ENCODE measurements at places on chromosomes 16 and 17.

GRCh38 chr17:56890390-56890789 lies 23.5 kb downstream of the TRIM25 start:
- no peak for DNase-seq

DNA sequence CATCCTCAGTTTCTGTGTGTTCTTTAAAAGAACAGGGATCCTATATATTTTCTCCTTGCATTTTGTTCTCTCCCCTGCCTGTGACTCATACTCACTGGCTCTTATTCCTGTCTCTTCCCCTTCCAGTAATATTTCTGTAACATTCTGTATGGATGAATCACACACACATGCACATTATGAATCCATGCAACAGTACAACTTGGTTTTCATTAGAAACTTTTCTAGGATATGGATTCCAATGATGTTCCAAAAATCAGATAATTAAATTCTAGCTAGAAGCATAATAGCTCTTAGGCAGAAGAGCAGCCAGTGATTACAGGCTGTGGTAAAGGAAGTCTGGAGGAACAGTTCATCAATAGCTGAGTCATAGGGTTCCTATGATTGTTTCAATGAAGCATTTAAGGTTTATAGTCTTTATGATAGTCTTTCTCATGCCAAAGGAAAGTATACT lies 119.6 kb upstream of the PMFBP1 start:
- DNase-seq = no peak

- DNase-seq = no peak
Measured at GRCh38 chr17:69207151-69207550, 21.5 kb downstream of the ABCA10 start.

- DNase-seq = no peak
Measured at GRCh38 chr17:41658846-41659245, 29.8 kb upstream of the EIF1 start.

- DNase-seq = peak; percentile 18
Measured at GRCh38 chr16:20906341-20907255, 6.0 kb downstream of the LYRM1 start.

DNA sequence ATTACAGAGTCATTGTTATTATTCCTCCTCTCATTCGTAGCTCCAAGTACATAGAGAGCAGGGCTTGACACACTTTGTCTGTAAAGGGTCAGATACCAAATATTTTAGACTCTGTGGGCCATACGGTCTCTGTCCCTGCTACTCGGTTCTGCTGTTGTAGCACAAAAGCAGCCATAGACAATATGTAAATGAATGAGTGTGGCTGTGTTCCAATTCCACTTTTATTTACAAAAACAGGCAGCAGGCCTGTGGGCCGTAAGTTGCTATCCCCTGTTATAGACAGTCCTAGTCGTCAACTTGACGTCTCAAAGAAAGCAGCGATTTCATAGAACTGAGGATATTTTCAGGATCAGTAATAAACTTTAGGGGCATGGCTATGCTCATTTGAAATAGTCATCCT lies 161.6 kb downstream of the MSI2 start:
- no peak for DNase-seq

GRCh38 chr17:71019699-71020098 lies 850.4 kb downstream of the KCNJ2 start:
- DNase-seq = no peak

DNA sequence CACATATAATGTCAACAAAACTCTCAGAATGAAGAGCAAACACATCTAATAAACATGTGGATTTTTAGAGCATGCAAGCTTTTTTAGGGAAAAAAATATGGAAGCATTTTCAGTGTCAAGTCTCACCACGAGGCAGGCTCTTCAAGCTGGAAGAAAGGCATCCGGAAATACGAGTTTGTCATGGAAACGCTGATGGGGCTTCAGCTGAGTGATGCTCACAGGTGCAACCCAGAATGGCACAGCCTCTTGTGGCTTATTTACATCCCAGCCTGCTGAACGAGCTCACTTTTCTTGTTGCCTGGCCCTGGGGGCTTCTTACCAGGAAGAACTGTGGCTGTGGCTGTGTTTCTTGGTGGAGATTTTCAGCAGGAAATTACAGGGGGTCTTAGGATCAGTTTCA lies 24.1 kb upstream of the DYNLL2 start:
- no peak for DNase-seq

- no peak for DNase-seq
Measured at GRCh38 chr17:66178642-66179041, 13.3 kb downstream of the CEP112 start.

GRCh38 chr17:62673614-62674362 lies 46.3 kb downstream of the MRC2 start:
- no peak for DNase-seq

- DNase-seq = no peak
Measured at GRCh38 chr16:48113001-48113400, 42.8 kb downstream of the ABCC12 start.

DNA sequence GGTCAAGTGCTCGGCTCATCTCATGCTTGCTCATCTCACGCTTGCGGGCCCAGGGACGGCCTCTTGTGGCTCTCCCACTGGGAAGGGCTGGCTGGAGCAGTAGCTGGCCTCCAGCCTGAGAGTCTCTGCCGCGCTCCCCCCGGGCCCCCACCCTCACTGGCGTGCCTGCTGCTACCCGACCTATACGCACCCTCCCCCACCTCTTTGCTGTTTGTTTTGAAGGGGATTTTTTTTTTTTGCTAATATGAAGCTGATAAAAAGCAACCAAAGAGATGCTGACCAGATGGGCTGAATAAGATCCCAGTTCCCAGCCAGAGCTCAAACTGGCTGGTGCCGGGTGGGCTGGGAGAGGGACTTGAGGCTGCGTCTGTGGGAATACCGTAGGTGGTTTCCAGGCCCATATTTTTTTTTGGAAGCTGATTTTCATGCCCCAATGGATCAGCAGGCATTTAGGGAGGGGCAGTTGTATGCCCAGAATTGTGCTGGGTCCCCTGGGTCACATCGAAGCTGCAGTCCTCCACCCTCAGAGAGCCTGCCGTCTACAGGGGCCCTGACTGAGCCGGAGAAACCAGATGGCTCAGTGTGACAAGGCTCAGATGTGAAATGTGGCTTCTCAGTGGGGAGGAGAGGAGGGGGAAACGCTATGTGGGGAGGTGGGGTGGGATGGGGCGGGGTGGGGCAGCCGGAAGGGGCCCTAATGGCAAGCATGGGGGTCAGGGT lies 115.0 kb downstream of the RAP1GAP2 start:
- DNase-seq = no peak

DNA sequence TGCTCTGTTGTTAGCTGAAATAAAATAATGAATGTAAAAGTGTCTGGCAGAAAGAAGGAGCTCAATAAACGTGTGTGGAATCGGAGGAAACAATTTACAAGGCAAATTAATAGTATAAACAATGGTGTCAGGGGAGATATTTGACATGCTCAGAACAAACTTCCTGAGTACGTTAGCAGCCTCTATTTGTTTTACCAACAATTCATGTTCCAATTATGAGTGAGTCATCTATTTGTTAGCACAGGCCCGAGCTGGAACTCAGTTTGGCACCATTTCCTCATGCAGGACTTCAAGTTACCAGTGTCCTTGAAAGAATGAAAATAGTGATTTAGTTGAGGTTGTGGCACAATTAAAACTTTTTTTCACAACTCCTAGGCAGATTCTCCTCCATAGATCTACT lies 9.1 kb downstream of the ASIC2 start:
- no peak for DNase-seq

DNA sequence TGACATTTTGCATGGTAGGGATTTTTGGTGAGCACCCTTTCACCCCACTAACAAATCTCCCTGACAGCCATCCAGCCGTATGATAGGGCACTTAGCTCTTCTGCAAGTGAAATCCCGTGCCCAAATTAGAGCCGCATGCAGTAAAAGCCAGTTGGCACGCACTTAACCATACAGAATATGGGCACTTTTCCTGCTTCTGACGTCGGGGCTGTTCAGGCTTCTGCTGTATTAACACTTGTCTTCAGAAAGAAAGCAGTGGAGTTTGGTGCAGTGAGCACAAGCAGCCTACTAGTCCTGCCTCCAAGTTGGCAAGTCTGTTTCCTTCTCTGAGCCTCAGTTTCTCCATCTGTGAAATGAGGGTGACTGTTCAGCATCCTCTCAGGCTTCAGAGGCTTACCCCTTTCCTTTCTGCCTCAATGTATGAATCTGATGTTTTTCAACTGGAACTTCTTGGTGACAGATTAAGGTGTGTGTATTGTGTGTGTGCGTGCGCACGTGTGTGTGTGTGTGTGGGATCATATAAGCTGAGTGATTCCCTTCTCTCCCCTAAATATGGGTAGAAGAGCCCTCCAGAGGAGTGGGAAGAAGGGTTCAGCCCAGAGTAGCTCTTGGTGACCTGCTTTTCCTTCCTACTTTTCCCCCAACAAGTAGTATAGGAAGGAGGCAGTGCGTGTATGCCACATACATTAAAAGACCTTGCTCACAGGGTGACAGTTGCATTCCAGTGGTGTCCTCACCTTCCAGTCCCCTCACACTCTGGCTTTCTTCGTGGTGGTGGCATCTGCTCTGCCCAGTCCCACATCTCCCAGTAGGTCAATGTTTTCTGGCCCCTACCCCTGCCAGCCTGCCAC lies 19.0 kb downstream of the IGF2BP1 start:
- no peak for DNase-seq

DNA sequence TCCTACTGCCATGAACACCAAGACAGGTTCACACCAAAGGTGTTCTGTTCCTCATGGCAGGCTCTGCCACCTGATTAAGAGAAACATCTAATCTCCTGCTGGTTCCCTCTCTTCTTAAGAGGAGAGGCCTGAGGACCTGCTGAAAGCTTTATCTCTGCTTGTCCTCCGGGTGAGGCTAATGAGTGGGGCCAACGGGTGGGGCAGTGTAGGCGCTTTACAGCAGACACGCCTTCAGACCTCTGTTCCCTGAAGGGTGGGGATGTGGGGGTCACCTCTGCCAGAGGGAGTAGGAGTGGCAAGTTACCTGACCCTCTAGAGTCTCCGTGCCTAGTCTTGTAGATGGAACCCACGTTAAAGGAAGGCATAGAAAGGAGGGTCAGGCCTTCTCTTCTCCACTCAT lies 4.2 kb upstream of the MRM1 start:
- DNase-seq = no peak

GRCh38 chr16:46895399-46896313 lies 11.5 kb downstream of the GPT2 start:
- no peak for DNase-seq

DNA sequence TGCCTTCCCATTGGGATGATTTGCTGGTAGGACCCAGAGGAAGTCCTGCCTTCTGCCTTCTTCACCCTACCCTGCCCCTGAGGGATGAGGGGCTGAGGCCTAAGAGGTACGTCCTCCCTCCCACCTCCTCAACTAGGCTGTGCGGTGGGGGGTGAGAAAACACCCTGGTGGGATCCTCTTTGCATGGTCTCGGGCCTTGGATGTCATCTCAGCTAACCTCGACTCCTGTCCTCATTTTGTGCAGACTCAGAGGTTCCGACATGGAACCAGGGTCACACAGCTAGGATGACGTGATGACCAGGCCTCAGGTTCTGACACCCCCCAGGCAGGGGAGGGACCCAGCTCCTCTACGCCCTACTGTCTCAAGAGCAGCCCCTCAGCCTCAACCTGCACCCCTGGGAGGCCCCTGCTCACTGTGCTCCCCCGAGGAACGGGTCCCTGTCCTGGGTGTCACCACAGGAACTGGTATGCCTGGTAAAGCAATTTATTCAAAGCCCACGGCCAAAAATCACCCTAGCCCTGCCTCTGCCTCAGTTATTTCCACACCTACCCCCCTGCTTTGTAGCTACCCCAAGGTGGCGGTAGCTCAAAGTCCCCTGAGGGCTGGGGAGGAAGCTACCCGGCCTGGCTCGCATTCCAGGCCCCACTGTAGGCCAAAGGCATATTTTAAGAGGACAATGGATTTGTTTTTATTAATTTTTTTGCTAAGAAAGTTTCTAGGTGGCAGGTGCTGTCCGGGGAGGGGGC lies 17.5 kb downstream of the UNC13D start:
- no peak for DNase-seq

DNA sequence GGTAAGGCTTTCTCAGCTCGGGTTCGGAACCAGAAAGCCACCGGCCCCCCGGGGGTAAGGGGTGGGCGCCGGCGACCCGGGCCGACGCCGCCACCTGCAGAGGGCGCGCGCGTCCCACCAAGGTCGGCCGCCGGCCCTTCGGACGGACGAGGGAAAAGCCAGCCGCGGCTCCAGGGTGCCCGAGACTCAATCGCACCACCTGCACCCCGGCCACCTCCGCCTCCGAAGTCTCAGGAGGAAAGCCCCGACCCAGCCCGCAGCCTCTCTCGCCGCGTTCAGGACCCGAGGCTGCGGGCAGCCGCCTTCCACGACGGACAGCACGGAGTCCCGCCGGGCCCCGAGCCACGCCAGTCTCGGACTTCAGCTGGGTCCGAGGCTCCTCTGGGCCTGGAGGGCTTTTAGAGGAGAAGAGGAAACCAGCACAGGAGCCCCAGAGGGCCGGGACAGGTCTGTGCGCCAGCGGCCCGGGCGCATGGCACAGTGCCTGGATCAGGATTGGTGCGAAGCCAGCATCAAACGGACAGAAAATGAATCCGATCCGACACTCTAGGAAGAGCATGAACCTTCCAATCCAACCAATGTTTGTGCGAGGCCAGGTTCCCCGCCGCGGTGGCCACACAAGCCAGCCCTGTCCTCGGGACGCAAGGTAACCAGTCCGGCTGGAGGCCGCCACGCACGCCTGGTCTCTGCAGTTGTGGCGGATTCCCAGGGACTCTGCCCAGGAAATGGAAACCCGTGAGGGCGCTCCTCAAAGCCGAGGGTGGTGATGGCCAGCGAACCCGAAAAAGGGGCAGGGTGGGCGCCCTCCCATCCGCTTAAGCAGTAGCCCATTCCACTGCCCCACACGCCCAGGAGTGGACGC lies 6.7 kb downstream of the CBX8 start:
- DNase-seq = no peak

DNA sequence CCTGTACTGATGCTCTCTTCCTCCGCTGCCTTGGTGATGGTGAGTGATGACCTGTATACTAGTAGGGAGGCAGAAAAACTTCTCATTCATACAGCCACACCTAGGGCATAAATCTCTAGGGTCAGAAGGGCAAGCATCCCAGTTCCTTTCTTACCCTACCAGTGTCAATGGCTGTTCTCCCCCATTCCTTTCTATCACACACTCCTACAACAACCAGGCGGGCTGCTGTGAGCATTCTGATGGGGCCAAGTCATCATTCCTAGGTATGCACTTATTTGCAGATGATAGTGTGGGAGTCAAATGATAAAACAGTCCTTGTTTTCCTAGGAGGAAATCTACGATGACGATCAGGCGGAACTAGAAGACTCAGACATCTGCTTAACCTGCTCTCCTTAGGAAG lies 14.0 kb upstream of the SLC6A4 start:
- DNase-seq = no peak

DNA sequence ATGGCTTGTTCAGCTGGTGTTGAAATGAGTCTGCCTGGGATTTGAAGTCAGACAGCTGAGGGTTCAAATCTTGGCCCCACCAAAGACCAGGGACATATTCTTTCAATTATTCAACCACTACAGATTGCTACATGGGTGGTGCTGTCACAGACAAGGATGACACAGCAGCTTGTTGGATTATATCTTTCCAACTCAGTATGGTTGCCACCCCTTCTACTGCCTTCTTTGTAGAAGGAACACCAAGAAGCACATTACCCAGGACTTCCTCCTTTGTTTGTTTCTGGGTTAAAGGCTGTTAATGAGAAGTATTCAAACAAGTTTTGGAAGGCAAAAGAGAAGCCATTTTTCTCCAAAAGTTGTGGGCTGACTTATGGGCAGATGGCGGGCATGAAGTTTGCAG lies 78.6 kb downstream of the COPRS start:
- DNase-seq = no peak

- no peak for DNase-seq
Measured at GRCh38 chr17:49403514-49404289, 11.0 kb downstream of the PHB1 start.
